ENCODE measurements at places on chromosomes 3 and 15.

DNA sequence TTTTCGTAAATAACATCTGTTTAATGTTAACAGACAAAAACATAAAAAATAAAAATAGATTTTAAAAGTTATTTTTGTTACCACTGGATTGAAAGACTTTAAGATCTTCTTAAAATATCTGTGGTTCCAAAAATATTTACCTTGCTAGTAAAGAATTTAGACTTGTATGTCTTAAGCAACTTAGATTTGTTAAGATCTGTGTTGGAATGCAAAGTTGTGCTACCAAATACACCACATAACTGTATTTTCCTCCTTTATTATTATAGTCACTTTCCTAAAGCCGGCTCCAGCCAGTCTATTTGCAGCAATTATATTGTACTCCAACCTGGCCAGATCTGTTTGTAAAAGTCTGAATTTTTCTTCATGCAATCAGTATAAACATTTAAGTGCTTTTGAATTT is 63.7 kb downstream of the SPRED1 start:
- no peak for DNase-seq

DNA sequence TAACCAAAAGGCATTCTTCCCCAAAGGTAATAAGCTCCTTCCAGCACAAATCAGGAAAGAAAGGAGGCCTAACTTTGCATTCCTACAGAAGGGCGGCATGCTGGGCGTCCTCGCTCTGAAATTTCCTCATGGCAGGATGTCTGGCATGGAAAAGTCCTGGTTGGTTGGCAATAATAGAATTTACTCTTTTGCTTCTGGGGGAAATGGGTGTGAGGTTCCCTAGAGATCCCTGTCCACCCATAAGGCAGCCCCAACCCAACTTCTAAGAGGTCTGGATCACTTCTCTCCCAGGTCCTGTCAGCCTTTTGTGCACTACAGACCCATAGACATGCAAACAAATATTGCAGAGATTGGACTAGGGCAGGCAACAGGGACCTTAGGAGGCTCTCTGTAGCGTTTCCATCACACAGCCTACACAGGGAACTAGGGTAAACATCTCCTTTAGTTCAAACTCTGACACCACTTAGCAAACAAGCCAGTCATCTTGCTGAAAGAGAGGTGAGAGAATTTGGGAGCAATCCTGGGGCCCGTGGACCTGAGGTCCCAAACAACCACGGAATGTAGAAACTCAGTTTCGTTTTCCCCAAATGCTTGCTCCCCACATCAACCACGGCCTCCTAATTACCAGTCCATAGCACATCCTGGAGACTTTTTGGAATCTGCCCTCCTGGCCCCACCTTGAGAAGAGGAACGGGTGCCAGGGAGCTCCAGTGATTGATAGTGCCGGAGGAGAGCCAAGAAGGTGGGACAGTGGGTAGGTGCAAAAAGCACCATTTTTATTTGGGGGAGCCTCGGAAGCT is 2.1 kb downstream of the ZIC4 start:
- DNase-seq: no peak

DNA sequence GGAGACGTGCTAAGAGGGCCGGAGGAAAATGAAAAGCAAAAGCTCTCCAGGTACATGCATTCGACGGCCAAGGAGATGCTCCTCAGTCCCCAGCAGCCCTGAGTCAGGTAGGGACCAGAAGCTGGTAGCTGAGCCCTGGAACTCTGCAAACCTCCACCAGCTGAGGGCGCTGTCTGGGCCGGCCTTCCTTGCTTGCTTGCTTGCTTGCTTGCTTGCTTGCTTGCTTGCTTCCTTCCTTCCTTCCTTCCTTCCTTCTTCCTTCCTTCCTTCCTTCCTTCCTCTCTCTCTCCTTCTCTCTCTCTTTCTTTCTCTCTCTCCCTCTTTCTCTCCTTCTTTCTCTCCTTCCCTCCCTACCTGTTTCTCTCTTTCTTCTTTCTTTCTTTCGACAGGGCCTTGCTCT is 94.6 kb upstream of the RASGRF1 start:
- no peak for DNase-seq

- no peak for DNase-seq
Observed at GRCh38 chr3:120174811-120175539, 80.7 kb upstream of the GSK3B start.

DNA sequence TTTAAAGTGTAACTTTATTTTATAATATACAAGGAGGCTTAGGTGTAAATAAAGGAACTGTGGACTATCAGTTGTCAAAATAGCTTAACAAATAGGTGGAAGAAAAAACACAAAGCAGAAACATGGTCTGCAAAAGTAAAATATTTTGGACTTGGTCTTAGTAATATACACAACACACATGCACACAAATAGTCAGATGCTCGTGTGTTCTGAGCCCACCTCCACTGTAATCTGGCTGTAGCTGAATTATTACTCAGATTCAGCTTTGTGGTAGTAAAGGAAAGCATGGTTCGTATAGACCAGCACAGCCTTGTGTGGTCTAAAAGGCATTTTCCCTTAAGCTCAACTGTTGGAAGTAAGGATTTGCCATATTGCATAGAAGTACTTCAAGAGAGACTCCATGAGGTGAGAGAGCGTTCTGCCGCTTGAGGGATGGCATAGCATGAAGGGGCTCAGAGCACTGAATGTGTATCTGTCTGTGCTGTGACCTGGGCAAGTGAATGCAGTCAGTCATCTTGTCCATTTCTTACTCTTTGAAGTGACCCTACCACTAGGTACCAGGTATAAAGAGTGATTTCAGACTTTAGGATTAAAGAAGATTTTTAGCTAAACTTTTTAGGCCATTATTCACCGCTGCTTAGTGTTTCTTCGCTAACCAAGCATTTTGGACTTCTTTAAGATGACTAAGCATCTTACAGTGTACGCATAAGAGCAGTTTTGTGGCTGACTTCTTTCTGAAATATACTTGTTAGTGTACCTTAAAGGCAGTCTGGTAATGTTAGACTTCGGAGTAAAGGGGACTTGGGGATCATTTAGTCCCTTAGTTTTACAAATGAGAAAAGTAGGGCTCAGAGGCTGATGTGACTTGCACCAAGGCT is 15.2 kb downstream of the TPM1 start:
- DNase-seq: no peak

GRCh38 chr3:162892921-162893793 is 1396.5 kb downstream of the OTOL1 start:
- no peak for DNase-seq

- DNase-seq: no peak
Observed at GRCh38 chr15:67761343-67761742, 64.0 kb upstream of the SKOR1 start.

DNA sequence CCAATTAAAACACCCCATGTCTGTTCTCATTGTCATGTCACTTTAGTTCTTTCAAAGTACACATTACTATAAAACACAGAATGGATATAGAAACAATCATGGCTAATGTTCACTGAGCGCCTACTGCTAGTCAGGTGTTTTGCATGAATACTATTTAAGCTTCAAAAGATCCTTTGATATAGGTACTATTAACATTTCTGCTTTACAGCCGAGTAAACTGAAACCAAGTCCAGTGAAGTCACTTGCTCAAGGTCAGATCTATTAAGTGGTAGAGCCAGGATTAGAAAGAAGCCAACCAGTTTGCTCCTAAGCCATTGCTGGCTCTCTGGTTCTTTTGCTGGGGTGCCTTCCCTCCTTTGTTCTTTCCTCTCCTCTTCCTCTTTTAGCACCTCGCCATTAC is 32.4 kb upstream of the NMNAT3 start:
- DNase-seq: no peak

DNA sequence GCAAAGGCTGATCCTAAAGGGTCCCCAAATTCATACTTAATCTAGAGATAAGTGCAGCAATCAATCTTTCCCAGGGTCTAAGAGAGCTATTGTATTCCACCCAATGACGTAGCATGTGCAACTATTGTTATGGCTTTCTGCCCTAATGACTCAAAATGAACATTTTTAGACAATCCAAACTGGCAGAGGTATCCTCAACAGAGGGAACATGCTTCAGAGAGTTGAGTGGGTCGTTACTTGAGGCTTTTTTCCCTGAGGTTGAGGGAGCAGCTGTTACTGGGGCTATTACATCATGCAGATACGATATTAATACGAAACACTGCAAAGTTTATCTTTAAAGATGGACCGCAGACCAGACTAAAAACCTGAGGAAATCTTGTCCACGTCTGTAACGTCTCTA is 278.3 kb upstream of the WNT5A start:
- no peak for DNase-seq

- no peak for DNase-seq
Observed at GRCh38 chr3:3726549-3726948, 72.7 kb upstream of the LRRN1 start.

DNA sequence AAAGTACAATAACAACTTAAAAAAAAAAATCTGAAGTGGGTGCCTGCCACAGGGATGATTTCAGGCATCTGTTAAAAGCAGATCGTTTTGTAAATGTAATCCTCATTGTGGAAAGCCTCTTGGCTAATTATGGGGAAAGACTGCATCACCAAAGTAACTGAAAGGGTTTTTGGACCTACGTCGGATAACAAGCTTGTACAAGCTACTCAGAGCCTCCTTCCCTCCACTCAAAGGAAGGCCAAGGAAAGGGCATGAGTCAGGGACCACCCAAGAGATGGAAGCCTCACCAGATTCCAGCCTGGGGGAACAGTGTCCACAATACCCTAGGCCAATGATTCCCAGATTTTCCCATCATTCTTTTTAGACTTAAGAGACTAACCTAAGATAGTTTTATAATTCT is 84.3 kb downstream of the ATP1B3 start:
- no peak for DNase-seq

GRCh38 chr3:108698461-108698860 is 58.7 kb downstream of the RETNLB start:
- no peak for DNase-seq

GRCh38 chr3:51961602-51962569 is 5.4 kb downstream of the PCBP4 start:
- no peak for DNase-seq

DNA sequence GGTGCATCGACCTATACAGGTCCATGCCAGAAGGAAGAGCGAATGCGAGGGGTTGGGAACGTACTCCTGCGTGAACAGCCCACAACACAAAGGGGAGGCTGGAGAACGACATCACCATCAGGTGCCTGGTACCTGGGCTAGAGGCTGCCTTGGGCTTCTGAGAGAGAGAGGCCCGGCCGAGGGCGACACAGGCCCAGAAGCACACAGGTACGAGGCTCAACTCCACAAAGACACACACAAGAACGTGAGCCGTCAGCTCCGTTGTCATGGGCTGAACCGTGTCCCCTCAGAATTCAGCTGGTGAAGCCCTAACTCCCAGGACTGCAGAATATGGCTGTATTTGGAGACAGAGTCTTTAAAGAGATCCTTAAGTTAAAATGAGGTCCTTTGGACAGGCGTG is 134.3 kb downstream of the ATP10A start:
- DNase-seq: no peak

- no peak for DNase-seq
Observed at GRCh38 chr3:102529452-102529851, 94.6 kb downstream of the ZPLD1 start.

DNA sequence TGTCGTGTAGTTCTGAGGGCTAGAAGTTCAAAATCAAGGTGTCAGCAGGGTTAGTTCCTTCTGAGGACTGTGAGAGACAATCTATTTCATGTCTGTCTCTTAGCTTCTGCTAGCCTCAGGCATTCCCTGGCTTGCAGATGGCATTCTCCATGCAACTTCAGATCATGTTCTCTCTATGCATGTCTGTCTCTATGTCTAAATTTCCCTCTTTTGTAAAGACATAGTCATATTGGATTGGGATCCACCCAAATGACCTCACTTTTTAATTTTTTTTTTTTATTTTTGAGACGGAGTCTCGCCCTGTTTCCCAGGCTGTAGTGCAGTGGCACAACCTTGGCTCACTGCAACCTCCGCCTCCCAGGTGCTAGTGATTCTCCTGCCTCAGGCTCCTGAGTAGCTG is 104.6 kb downstream of the RAP2B start:
- no peak for DNase-seq

DNA sequence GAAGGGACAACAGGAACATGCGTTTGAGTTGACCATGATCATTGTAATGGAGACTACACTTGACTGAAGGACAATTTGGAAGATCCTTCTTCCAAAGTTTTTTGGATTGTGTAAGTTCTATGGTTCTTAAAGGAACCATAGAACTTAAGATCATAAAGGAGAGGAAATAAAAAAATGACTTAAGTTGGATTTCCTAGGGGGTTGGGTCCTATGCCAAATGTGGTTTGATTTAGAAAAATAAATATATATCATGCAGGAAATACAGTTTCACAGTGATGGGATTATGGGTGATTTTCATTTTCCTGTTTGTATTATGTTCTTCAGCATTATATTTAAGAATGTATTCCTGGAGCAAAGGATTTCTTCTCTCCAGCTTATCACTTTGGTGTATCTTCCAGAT is 305.5 kb upstream of the DPH6 start:
- DNase-seq: no peak

DNA sequence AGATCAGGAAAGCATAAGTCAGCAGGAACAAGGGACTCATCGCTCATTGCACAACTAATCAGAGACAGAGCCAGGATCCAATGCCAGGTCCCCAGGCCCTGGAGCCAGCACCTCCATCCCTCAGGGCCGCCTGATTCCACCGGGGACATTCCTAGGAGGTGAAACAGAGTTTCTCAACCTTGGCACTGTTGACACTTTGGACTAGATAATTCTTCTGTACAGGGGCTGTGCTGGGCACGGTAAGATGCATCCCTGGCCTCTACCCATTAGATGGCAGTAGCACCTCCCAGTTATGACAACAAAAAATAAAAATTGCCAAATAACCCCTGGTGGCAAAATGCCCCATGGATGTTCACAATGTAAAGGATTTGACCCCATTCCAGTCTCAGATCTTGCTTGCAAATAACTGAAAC is 127.7 kb downstream of the MTHFS start:
- no peak for DNase-seq

DNA sequence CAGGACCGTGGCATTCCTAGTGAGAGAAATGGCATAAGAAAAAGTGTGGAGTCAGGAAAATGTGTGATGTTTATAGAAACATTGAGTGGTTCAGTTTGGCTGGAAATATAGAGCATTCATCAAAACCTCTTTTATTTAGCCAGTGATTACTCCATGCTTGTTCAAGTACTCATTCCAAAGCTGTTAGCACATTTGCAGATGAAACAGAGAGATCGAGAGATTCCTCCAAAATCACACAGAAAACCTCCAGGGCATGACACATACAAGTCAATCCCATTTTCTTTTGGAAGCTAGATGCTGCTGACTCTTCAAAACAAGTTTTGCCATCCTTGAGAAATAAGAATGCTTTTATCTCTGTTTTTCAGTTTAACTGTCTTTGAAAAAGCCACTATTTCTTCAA is 11.5 kb upstream of the MB21D2 start:
- DNase-seq: no peak

- DNase-seq: no peak
Observed at GRCh38 chr3:151923901-151924300, 50.5 kb downstream of the SUCNR1 start.

DNA sequence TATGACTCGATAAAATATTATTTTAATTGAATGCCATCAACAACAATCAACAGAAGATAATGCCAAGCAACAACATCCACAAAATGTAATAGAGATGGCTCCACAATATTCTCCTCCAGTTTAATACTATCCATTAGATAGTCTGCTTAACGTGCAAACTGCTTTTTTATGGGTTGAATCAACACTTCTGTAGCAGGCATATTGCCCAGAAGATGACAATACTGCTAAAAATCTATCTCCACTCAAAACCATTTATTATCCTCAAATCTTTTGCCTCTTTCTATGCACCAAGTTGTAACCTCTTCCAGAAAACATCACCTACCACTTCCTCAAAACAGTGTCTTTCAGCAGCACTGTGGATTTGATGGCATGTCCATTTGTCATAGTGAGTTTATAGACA is 295.7 kb upstream of the LMCD1 start:
- no peak for DNase-seq

- DNase-seq: no peak
Observed at GRCh38 chr3:88034491-88035275, 24.1 kb downstream of the CGGBP1 start.
